Germinal center (tissue), 1 donor: ENCODE measurements at places on chromosomes 6 and 20.

DNA sequence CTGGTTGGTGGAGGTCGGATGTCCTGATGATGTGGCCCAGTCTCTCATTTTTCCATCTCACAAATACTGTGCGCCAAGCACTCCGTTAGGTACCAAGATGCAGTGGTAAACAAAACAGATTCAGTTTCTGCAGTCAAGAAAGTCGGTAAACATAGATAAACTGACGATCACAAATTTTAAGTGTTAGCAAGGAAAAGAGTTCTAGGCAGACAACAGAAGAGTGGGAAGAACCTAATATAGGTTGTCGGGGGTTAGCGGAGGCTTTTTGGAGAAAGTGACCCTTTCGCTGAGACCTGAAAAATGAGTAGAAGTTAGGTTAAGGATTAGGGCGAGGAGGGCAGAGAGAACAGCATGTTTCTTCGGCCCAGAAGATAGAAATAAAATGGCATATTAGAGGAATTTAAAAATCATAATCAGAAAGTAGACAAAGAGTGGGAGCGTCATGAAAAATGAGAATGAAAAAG, 514 bp downstream of the ORC3 start:
- no peak for DNase-seq

GRCh38 chr20:37558779-37559178, 31.1 kb upstream of the BLCAP start:
- no peak for DNase-seq

GRCh38 chr20:33277471-33278441, 5.3 kb upstream of the BPIFB1 start:
- DNase-seq, result no peak

DNA sequence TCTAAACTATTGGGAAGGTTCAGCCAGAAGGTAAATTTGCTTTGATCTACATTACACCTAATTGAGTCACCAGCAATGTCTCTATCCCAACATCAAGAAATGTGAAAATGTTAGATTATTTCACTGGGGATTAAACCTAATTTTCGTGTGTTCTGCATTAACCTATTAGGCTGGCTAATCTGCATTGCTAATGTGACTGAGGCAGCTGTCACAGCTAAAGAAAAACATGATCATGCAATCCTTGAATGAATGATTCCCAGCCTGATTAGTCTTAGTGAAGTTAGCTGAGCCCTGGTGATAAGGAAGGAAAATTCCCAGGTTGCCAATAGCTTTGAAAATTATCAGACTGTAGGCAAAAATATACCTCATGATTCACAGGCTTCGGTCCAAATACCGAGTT, 135.3 kb downstream of the LINC00237 start:
- no peak for DNase-seq

DNA sequence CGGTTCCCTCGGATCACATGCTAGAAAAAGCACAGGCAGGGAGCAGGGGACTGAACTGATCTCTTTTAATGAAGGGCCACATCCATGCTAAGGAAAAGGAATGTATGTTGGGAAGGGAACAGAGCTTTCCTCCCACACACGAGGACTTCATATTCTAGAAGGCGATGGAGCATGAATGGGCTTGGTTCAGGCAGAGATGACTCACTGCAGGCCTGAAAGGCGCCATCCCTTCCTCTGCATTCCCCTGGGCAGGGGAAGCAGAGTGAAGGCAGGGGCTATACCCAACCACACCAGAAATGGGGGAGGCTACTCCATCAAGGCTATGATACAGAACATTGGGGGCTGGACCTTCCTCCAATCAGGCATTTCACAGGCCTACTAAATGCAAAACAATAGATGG, 30.6 kb downstream of the ELMO2 start:
- no peak for DNase-seq

- no peak for DNase-seq
Measured at GRCh38 chr20:32516583-32517517, 68.3 kb downstream of the NOL4L start.

DNA sequence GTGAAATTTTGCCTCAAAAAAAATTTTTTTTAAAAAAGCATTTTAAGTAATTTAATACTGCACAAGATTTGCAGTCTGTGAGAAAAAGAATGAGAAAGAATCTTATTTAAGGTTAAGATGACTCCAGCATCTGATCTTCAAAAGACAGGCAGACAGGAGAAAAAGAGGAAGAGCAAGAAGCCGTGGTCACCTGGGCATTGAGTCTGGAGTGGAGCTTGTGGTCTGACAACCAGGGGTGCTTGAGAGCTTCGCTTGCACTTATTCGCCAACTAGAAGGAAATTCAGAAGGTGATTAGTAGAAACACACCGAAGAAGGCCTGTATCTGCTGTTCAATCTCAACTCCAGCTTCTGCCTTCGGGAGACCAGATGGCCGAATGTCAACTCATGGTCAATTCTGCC, 75.9 kb downstream of the MYLK4 start:
- DNase-seq, result no peak

DNA sequence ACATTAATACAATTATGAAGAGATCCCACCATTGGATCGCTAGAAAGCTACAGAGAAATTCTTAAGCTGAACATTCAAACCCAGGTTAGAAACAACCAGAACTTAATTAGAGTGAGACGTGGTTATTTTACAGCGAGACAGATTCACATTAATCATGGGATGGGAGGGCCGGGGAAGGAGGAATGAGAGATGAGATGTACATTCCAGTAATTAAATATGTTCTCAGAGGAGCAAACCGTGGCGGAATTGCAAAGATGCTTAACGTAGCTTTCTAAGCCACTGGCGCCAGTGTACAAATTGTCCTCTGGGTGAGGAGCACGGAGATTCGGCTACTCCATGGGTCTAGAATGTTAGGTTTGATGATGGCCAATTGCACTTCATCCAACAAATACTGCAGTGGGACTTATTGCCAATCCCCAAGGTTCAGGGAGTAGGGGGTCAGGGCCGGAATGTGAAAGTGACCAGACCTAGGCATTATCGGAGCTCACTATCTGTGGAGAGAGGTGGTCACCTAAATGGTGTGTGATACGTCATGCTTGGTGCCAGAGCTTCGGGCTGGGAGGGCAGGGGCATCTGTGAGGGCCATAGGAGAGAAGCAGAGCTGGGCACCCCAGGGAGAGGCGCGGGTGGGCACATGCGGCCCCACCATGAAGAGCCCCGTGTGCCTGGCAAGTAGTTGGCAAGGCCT, 114.7 kb downstream of the EDN3 start:
- no peak for DNase-seq

DNA sequence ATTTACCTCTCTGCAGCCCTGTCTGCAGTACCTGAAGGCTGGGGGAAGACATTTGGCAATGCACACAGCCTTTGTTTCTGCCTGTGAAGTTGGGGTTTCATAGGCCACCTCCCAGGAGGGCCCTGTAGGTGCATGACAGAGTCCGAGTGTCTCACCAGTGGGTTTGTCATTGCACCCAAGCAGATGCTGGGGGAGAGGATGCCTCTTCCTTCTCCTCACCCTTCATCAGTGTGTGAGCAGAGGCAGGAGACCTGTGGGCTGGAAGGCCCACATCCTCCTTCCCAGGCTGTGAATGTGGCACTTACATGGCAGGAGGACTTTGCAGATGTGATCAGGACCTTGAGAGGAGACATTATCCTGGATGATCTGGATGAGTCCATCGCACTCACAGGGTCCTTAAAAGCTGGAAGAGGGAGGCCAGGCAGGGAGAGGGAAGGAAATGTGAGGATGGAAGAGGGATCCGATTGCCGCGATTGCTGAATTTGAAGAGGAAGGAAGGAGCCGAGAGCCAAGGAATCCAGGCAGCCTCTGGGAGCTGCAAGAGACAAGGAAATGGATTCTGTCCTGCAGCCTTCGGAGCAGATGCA, 30.4 kb downstream of the SYNJ2 start:
- DNase-seq, result no peak

GRCh38 chr6:64252256-64252655, 616.7 kb downstream of the PHF3 start:
- DNase-seq, result no peak

DNA sequence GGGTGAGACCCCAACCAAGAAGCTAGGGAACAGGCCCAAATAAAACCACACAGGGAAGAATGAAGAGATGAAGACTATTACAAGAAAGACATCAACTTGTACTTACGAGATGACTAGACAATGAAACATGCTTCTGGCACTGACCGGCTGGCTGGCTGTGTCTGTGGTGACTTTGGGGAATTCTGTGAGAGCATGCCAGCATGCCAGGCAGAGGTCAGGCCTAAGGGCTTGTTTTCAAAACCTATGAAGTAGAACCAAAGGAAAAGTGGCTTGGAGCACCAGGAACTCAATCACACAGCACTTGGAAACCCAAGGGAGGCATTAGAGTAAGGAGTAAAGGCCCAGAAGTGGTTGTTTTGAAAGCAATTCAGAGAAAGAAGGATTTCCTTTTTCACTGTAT, 28.4 kb upstream of the GSTA3 start:
- DNase-seq, result no peak

- DNase-seq, result peak; percentile 91
Measured at GRCh38 chr6:3162565-3163247, 5.4 kb upstream of the TUBB2A start.
